ENCODE measurements at places on chromosomes 13 and 19.

DNA sequence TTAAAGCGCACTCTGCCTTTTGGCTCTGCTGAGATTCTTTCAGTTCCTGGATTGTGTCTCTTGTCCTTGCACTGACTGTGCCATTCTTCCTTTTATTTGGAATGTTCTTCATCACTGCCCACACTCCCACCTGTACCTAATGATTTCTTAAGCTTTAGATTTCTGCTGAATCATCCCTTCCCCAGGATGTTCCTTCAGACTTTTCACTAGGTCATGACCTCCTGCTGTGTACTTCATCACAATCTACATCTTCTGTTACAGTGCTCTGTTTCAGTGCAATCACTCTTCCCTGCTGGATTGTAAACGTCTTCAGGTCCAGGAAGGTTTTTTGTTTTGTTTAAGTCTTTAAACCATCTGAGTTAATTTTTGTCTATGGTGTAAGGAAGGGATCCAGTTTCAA, 281.0 kb downstream of the ATP8A2 start:
- no peak for DNase-seq

GRCh38 chr19:10876459-10877240, 5.3 kb downstream of the CARM1 start:
- no peak for DNase-seq

DNA sequence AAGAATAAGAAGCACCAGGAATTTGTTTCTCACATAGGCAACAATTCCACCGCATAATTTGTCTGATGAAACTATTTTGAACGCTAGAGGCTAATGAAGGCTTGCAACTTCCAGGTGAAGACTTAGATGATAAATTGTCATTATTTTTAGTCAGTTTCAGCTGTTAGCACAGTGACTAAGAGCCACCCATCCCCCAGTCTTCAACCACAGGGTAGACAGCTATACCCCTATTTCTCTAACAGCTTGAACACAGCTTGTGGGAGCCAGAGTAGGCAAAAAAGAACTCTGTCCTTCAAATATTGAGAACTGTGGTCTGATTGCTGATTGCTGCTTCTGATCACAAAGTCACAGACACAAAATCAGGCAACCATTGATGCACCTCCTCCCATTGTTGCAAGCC, 1124.8 kb upstream of the PRR20A start:
- DNase-seq = no peak

DNA sequence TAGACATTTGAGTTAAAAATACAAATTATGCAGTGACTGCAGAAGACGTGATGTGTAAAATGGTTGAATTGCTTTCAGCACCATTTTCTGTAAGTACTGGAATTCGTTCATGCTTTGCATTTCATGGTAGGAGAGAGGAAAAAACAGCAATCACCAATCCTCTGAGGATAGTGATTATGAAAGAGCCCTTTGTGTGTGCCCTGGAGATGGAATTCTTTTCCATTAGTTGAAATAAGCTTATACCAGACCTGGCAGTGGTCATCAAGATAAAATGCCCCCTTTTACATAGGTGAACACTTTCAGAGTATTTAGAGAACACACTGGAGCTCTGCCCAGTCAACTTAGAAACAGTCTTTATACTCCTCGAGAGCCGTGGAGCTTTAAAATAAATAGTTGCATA, 1.7 kb downstream of the CNMD start:
- DNase-seq = no peak

- DNase-seq = no peak
These were observed 37.2 kb downstream of the STK24 start for GRCh38 chr13:98539666-98540065.

DNA sequence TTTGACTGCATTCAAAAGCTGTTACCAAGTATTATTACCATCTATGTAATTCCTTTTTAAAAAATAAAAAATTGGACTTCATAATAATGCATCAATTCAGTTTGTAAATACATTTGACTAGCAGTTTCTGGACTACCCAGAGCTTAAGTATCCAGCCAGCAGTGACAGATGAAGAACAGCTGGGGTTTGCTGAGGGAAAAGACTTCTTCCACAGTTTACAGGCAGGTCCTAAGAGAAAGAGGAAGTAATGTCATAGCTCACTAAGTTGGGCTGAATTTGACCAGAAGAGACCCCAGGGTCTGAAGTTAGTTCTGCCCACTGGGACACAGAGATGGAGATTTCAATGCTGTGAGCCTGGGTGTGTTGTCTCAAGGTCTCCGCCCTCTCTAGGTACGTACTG, 96.4 kb downstream of the MBNL2 start:
- no peak for DNase-seq

DNA sequence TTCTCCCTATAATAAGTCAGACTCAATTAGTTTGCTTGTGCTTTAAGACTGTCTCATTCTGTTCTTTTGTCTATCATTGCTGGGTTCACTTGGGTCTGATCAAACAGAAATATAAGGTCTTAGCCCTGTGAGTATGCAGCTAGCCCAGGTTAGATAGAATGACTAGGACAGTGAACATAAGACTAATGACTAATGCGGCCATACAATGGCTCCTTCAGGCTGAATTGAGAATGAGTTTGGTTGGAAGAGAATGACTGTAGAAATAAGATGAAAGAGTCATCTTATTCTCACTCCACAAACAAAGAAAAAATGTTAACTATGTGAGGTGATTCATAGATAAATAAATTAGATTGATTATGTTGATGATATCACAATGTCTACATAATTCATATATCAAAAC, 50.1 kb upstream of the OBI1 start:
- no peak for DNase-seq

DNA sequence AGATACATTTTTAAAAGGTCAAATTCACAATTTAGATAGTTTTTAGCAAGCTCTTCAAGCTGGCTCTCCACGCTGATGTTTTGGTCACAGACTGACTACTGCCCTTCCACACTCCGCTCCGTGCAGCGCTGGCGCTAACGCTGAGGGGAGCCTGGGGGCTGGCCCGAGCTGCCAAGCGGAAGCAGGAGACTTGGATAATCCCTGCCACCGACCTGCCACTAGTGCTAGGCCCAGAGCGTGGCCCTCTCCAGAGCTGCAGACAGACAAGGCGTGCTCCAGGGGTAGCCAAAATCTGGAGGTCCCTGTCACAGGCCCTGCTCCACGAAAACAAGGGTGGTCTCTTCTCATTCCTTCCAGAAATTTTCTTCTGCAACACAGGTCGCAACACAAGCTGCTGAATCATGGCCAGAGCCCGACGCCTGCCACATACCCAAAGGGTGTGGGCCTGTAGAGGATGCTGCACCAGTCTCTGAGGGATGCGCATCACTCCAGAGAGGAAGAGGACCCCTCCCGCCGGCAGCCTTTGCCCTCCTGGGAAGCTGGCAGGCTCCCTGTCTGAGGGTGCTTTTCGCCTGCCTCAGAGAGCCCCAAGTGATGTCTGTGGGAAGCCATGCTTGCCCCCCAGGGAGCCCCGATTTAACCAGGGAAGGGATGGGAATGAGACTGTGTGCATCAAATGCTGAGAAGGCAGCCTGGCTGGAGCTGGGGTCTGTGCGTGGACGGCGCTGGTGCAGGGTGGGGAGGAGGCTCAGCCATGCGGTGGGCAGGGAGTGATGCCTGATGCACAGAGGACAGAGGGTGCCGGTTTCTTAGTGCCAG, 21.6 kb downstream of the CAPS start:
- no peak for DNase-seq

- DNase-seq = no peak
These were observed 6.5 kb upstream of the MFSD12 start for GRCh38 chr19:3563709-3564524.

- no peak for DNase-seq
These were observed 39.4 kb downstream of the RFX2 start for GRCh38 chr19:6070720-6071485.

- no peak for DNase-seq
These were observed 7.5 kb upstream of the CTXN1 start for GRCh38 chr19:7933411-7933810.

GRCh38 chr13:43792076-43792881, 5.5 kb upstream of the ENOX1 start:
- no peak for DNase-seq

- DNase-seq = no peak
These were observed 29.0 kb upstream of the NBEA start for GRCh38 chr13:34913040-34913439.

- no peak for DNase-seq
These were observed 7.3 kb upstream of the MCF2L start for GRCh38 chr13:112961457-112962369.

- DNase-seq = no peak
These were observed 46.4 kb upstream of the F7 start for GRCh38 chr13:113058988-113059850.

GRCh38 chr19:28972058-28972852, 240.7 kb downstream of the UQCRFS1 start:
- no peak for DNase-seq

GRCh38 chr19:54339646-54340358, 840 bp upstream of the LILRA4 start:
- DNase-seq = no peak

DNA sequence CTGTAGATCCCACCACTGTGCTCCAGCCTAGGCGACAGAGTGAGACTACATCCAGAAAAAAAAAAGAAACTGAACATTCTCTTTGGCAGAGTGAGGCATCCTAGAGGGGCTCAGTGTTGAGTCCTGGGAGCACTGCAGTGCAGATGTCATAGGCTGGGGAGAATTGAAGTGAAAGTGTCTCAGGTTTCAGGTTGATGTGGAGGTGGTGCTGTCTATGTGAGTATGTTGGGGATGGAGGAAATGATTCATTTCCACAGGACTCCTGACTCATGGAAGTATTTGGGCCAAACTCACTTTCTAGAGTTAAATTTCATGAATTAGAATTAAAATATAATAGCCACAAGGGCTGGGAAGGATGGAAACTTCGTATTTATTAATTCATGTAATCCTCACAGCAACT, 134.4 kb upstream of the TSC22D1 start:
- DNase-seq = no peak

DNA sequence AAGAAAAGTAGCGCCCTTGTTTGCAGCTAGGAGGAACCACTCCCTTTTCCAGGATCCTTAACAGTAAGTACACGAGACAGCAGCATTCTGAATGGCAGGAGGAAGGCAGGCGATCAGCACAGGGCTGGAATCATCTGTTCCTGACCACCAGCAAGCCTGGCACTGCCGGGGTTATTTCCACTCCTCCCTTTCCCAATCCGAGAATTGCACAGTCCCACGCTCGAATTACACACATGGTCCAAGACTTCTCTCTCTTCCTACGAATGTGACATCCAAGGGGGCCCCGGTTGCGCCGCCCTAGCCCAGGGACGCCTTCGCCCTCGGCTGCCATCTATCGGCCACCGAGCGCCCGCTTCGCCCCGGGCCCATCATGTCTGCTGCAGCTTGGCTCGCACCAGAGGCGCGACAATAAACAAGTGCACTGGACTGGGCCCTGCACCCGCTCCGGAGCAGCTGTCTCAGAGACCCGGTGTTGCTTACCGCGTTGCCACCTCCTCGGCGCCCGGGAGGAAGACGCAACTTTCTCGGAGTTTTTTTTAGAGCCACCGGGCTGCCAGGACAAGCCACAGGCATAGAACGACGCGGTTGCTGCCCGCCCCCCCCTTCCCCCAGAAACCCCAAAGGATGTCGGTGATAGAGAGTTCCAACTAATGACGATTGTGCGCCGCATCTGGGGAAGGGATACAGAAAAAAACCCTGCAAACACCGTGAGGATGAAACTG, at the start of gene SLITRK5:
Gene SLITRK5, plus strand, starts transcription at position 341 of the 722 bp plus-strand sequence. CDS start 4,018 bp downstream, outside the sequence.
- peak; percentile 24 for DNase-seq

DNA sequence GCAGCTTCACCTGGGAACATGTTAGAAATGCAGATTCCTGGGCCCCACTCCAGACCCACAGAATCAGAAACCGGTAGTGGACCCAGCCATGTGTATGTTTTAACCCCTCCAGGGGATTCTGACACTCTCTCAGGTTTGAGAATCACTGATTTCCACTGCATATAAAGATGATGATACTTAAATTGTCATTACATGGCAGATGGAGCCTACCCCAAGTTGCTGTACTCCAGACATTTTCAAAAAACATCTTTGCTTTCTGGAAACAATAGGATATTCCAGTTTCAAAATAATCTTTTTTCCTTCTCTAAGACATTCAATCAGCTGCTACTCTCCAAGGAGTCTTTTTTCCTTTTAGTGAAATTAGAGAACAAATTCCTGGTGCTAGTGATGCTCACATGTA, 48.6 kb upstream of the RGCC start:
- no peak for DNase-seq

GRCh38 chr13:45658586-45659235, 43.2 kb upstream of the ERICH6B start:
- no peak for DNase-seq

- DNase-seq = no peak
These were observed 686 bp downstream of the LENG8 start for GRCh38 chr19:54449701-54450069.

DNA sequence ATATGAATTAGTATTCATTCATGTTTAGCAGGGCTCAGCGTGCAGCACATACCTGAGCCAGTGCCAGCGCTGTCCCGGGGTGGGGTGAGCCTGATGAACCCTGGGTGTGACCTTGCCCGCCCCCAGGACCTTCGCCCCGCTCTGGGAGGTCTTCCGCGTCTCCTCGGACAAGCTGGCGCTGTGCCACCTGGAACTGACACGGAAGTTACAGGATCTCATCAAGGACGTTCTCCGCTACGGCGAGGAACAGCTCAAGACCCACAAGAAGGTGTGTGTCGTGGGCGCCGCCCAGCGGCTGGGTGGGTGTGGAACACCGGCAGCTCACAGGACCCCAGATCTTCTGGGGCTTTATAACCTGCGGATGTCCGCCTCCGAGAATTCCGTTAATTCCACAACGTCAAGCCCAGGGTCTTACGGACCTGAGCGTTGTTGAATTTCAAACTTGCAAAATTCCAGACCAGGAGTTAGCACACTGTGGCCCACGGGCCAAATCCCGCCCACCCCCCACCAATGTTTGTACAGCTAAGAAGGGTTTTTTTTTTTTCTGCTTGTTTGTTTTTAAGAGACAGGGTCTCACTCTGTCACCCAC, 15.4 kb downstream of the FCHO1 start:
- peak; percentile 61 for DNase-seq

DNA sequence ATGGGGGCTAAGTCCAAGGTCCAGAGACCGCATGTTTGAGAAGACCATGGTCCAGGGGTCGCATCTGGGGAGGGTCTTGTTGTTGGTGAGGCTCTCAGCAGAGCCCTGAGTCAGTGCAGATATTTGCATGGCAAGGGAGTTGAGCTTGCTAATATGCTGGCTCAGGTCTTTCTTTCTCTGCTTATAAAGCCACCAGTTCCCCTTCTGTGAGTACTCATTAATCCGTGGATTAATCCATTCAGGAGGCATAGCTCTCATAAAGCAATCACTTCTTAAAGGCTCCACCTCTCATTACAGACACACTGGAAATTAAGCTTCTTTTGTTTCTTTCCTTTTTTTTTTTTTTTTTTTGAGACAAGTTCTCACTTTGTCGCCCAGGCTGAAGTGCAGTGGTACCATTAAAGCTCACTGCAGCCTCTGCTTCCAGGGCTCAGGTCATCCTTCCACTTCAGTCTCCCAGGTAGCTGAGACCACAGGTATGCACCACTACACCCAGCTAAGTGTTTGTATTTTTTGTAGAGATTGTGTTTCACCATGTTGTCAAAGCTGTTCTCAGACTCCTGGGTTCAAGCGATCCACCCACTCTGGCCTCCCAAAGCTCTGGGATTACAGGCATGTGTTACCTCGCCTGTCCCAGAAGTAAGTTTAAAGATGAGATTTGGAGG, 216.4 kb downstream of the SLITRK5 start:
- no peak for DNase-seq

Measured in CD4-positive, alpha-beta T cell treated with Interleukin-6 for 4 hours (primary cell).